ENCODE measurements at places on chromosomes 5 and 9. TPM values are rescaled to one million over a fixed set of nuclear protein-coding genes. Genes with fewer than 3 reads are reported as not detected.

DNA sequence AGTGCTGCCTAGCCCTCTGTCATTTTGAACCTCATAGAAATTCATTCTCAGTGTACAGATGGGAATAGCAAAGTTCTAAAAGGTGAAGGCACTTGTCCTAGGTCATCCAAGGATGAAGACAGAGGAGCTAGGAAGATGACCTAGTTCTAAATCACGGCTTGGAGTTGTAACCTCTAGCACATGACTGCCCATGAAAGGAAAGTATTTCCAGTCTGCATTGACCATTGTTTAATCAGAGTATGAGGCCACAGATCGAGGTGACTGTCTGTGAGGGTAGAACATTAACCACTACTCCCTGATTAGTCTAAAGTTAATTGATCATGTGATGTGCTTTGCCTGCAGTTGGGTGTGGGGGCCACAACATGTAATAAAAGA, 674 bp upstream of the TNFSF15 start:
- DNase-seq, result peak; percentile 27

DNA sequence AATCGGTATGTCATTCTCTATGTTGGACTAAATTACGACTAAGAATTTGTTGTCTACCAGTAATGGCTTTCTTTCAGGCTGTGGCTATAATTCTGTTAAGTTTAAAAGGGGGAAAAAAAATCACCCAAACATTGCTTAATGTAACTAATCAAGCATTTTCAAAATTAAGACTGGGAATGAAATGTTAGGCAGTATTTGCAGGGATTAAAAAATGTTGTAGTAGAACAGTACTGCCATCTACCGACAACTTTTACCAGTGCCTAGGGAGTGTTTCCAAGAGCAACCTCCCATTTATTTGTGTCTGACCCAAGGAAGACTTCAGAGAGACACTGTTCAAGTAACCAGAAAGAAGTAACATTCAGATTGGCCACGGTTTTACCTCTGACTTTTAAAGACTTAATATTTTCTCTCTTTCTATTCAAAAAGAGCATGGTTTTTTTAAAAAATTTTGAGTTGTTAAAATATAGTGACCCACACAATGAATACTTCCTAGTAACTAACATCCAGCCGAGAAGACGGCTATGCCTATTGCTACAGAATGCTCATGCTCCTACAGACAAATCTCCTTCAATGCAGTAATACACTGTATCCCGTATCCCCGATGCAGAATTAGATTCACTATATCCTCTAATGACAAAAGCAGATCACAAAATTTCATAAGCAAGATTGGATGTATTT, 92.4 kb downstream of the ARL15 start:
- DNase-seq, result peak; percentile 75

DNA sequence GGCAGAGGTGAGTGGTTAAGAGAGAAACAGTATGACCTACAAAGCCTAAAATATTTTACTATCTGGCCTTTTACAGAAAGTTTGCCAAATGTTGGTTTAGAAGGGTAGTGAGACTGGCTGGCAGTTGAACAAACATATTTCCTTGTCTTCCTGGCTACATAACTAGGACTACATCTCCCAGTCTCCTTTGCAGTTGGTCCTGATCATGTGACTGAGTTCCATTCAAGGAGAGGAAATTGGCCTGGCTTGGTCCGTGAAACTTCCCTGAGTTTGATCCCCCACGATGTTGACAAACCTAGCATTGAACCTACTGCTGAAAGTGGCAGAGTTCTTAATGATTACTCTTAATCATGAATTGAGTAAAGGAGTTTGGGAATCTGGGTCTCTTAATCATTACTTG, 280.8 kb downstream of the SLIT3 start:
- peak; percentile 43 for DNase-seq

DNA sequence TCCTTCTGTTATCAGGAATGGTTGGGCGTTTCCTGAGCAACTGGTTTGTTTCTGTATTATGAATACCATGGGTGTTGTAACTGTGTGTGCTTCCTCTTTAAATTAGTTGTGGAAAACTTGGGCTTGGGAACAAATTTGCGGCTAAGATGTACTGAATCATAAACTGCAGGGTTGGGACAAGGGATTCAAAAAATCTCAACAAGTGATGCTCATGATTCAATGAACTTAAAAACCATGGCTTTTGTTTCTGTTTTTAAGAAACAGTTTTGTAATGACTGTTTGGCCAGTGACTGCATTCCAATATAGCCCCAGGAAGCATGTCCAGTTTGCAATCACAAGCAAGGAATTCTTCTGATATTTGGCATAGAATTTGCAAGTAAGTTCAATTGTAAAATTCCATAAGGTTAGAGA, 657.5 kb upstream of the WWC1 start:
- no peak for DNase-seq

GRCh38 chr9:136799854-136800657, 3.9 kb downstream of the CCDC183 start:
- peak; percentile 97 for DNase-seq

Gene THBS4
- 0.48 TPM for total RNA-seq

Gene SPARC
- 4,089 TPM for total RNA-seq

Gene STPG3
- total RNA-seq, result not detected
